AG04449 (cell line): ENCODE measurements at places on chromosomes 13 and 19.

GRCh38 chr19:39670998-39671397, 15.3 kb downstream of the LGALS16 start:
- no peak for DNase-seq

DNA sequence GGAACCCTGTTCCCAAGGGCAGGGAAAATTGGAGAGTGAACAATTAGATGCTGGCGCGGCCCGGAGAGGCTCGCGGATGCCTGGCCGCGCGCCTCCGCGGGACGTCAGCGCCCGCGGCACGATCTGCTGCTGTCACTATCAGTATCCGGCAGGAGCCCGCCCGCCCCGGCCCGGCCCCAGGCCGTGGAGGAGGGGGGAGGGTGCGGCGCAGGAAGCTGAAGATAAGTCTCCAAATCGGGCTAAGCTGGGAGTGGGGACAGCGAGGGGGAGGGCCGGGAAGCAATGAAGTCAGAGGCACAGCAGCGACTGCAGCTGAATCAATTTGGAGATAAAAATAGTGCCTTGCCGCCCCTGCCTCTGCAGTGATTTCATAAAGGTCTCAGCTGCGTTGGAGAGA, 441.5 kb upstream of the KLF12 start:
- no peak for DNase-seq

DNA sequence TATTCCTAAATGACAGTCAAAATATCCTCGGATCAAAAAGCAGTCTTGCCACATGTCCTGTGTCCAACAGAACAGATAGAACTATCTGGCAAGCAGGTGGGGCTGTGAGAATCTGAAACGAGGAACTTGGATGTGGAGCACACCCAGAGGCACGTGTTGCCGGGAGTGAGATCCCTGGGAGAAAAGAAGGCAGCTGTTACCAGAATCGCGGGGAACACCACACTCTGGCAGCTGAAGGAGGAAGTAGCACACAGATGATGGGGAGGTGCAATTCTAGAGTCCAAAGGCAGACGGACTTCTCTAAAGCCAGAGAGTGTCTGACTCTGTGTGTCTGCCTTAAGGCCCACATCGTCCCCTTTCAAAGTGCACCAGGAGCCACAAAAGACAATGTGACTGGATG, 22.3 kb downstream of the SLC7A1 start:
- no peak for DNase-seq

DNA sequence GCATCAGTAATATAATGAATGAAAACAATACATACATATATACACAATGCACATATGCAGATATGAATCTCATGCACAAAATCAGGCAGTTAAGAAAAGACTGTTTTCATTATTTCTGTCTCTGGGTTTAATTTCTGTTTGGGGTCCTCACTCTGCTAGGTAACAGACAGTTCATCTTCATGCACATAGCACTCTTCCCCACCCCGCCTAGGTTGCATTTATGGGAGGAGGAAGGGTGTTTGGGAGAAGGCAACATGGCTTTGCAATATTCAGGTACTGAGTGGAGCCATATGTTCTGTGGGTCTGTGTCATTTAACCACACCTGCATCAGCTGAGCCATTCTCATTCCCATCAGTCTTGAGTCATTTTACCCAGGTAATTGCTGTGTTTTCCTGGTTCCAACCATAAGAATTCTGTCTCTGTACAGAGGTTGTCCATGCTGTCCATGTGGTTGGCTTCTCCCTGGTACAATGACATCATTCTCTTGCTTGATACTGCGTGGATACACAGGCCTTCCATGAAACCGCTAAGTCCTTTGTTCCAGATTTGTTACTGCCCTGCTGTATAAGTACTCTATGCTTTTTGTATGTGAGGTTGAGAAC, 45.3 kb downstream of the RFC3 start:
- no peak for DNase-seq

GRCh38 chr19:23762884-23763711, 4.4 kb upstream of the ZNF681 start:
- DNase-seq = no peak

DNA sequence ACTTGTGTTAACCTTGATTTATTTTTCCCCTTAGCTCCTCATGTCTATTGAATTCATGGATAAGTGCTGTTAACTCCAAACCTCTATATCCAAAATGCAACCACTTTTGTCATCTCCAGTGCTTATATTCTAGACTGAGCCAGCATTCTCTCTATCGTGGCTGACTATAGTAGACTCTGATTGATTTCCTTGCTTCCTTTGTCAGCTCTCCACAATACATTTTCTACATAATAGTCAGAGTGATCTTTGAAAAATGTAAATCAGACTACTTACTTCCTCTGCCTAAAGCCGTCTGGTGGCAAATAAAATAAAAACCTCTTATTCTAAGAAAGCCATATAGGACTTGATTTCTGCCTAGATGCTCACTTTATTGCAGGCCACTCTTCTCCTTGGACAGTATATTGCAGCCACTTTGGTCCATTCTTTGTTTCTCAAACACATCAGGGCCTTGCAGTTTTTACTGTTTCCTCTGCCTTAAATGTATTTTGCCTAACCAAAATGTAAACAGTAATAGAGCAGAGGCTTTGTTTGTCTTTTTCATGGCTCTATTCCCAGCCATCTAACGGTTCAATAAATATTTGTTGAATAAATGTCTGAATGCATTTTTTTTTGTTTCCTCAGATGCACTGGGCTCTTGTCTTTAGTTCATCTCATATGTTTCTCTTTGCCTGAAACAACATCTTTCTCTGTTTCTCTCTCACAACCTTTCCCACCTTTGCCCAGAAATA, 243.6 kb upstream of the CSNK1A1L start:
- DNase-seq = no peak

GRCh38 chr19:18101268-18101667, 3.7 kb downstream of the MAST3 start:
- DNase-seq = no peak

DNA sequence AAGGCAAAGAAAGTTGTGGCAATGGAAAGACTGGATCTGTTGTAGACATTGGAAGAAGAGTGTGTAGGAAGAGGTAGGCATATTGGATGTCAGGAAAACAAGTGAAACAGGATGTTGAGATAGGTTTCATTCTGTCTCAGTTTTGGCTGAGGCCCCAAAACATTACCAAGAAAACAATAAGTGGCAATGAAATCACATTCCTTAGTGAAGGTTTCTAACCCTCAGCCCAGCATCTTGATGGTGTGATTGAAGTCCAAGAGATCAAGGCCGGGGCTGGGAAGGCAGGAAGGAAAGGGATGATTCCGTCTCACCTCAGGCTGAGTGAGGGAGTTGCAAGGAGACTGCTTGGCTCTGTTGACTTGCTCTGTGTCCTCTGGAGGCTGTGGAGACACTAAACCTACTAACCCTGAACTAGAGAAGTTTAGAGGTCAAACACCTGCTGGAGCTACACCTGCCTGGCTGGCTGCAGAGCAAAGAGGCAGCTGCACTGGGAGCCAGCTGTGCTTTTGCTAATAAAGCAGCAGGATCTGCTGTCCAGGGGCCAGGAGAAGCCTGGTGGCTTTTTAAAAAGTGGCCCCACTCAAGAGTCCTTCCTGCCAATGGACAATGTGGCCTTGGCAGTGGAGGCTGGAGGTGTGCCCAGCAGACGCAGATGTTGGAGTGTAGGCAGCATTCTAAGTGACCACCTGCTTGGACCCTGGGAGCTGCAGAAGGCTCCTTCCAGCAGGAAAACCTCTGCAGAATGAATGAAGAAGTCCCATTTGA, 53.6 kb downstream of the DGKH start:
- no peak for DNase-seq

DNA sequence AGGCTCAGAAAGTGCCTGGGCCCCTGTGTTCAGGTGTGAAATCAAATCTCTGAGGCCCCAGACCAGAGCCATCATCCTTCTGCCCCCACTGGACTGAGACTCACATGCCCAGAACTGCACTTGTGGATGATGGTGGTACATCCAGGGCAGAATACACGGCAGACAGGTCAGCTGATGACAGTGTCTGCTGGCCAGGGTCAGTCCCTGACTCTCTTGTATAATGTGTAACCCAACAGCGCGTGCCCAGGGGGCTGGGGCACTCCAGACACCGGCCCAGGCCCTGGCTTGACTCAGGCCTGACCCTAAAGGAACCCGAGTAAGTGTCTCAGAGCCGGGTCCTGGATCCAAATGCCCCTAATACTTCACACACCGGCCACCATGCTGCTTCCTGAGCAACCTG, 37.4 kb upstream of the GATAD2A start:
- DNase-seq = no peak

GRCh38 chr19:45842198-45842597, 20.7 kb downstream of the SYMPK start:
- no peak for DNase-seq

GRCh38 chr19:52648336-52649016, 10.3 kb upstream of the ZNF83 start:
- peak; percentile 21 for DNase-seq

DNA sequence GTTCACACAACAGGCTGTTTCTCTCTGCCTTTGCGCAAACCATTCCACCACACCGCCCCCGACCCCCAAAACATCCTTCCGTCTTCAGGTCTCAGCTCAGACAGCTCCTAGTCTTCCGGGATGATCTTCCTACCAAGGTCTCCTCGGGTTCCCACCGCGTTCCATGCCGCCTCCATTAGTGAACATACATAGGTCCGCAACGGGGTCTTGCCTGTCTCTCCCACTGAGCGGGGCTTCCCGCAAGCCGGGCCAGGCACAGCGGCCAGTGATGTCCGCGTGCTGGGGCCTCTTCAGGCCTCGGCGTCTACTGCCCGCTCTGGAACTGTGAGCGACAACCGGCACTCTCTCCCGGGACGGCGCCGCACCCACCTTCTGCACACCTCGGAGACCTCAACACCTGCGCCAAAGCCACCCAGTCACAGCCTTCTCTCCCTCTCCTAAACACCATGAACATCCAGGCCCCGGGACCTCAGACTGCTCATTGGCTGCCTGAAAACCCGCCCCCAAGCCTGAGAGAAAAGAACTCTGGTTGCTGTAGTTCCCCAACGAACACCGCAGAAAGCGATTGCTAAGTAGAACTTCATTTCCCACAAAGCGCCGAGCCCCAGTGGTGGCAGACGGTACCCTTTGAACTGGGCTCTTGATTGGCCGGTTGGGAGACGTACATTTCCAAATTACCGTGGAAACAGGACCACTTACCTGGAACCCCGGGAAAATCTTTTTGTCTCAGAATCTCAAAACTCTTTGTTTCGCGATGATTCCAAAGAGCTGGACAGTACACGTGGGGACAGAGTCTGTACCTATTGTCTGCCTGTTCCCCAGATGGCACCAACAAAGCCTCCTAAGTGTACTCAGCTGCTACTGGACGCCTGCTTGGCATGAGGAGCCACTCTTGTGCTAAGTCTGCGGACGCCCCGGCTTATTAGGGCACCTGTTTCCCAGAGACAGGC, 9.5 kb downstream of the DYRK1B start:
- peak; percentile 61 for DNase-seq

DNA sequence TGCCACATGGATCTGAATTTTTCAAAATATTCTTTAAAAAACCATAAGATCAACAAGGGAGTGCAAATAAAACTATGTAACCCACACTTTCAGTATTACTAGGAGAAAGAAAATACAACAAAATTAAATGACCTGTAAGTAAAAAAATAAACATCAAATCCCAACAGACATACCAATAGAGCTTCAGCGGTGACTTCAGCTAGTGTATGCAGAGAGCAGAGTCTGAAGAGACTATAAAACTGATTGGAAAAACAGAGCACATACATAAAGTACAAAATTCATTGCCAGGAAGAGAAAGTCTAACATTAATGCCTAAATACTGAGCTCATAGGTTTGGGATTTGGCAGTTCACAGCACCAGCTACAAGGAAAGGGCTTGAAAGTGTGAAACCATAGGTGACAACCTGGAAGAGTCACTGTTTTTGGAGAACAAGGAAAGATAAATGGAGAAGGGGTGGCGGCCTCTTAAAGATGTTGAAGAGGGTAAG, 291.1 kb downstream of the LMO7 start:
- no peak for DNase-seq

DNA sequence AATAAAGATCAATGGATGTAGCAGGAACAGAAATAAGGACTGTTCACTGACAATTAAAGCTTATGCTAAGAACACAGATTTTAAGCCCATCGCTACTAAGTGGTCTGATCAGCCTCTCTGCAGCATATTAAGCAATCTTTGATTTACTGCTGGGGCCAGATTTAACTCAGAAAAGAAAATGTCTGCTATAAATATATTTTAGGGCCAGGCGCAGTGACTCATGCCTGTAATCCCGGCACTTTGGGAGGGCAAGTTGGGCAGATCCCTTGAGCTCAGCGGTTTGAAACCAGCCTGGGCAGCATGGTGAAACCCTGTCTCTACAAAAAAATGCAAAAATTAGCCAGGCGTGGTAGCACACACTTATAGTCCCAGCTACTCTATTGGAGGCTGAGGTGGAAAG, 43.0 kb downstream of the METTL21C start:
- DNase-seq = no peak

DNA sequence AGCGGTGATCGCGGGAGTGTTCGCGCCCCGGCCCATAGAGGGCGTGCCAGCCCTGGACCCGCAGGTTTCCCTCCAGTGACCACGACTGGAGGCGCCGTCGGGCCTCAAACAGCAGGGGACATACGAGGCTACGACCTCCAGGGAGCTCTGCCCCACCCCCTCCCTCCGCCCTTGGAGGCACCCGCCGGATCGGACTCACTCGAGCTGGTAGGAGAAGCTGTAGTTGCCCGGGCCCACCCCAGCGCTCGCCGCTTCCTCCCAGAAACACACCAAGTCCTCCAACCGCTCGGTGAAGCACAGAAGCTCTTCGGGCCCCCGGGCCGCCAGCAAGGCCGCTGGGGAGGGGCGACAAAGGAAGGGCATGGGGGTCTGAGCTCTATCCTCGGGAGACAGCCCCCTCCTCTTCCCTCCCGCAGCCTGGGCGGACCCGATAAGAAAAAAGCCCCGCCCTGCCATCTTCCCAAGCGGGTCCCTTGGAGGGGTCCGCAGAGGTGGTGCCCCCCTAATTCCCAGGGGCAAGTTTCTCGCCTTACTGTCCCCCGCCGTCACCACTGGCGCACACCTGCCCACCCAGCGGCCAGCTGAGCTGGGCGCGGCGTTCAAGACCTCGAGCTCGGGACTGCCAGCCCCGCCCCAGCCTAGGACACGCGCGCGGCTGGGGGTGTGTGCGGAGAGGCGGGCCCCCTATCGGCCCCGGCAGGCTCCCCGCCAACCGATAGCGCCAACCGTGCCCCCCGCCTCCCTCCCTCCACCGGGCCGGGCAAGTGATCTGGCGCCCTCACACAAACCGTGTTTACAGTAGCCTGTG, 1.0 kb downstream of the EPOR start:
- no peak for DNase-seq

DNA sequence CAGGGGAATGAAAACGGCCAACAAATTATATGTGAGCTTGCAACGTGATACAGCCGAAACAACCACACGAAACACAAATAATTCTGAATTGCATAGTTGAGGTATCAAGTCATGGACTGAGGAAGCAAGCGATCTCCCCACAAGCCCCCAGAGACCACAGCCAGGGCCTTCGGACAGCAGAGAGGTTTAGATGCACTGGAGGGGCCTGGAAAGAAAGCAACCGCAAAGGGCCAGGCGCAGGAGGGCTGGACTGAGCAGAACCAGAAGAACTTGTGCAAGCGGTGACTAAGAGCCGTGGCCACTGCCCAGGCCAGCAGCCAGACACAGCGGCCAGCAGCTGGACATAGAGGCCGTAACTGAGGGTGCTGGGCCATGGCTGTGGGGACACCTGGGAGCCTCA, 131.4 kb downstream of the TNFRSF19 start:
- no peak for DNase-seq
